ENCODE measurements at places on chromosomes 3 and 15.

- no peak for DNase-seq
Measured at GRCh38 chr3:196489747-196490146, 13.8 kb downstream of the RNF168 start.

DNA sequence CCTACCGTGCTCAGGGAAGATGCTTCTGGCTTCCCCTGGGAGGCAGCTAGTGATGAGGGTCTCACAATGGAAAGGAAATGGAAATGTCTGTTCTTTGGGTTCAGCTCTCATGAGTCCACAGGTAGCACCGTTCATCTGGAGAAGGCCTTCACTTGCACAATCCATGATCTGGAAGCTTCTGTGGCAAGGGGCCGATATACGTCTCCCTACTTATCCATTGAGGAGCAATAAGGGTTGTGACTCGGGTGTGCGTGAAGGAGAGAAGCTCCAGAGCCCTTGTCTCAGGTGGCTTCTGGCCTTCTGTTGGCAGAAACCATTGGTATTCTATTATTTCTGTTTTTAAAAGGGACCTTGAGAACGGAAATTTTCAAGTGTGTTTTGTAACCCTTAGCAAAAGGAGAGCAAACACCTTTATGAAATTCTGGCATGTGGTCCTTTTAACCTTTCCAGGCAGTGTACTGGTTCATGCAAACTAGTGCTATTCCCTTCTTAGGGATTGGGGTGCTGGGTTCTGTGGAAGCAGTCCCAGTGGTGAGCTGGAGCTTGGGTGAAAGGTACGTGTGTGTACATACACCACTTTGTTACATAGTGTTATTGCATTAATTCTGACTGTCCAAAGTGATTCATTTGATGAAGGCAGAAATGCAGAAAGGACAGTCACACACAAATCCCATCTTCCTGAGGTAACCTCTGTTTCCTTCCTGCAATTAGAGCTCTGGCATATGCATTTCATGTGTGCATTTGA, 32.5 kb downstream of the KLF13 start:
- DNase-seq: no peak

DNA sequence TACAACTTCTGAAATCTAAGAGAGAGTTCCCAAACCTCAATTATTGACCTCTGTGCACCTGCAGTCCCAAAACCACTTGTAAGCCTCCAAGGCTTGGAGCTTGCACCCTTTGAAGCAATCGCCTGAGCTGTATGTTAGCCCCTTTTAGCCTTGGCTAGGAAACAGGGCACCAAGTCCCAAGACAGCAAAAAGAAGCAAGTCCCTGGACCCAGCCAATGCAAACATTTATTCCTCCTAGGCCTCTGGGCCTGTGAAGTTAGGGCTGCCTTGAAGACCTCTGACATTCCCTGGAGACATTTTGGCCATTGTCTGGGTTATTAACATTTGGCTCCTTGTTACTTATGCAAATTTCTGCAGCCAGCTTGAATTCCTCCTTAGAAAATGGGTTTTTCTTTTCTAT, 26.9 kb upstream of the ARRDC4 start:
- no peak for DNase-seq

GRCh38 chr3:4834403-4834866, 144.8 kb upstream of the BHLHE40 start:
- DNase-seq: no peak

- DNase-seq: no peak
Measured at GRCh38 chr15:41401904-41402267, 410 bp downstream of the NDUFAF1 start.

GRCh38 chr3:196406811-196407470, 25.3 kb downstream of the UBXN7 start:
- no peak for DNase-seq

DNA sequence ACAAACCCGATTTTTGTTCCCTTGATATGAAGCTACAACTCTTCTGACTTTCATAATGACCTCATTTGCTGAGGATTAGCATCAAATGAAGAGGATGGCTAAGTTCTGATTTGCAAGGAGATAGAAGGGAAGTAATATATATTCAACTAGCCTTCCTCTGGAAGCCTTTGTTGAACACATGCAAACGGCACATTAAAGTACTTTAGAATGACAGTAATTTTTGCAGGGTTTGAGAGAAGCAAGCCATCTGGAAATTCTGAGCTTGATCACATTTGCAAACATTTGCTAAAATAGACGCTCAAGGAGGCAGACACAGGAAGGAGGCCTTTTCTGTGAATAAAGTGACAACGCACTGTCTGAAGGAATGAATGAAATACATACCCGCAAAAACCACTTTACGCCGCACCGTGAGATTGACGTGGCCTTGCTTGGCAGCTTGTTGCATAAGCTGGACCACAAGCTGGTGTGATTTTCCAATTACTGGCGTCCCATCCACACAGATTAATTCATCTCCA, 657.2 kb downstream of the MAGI1 start:
- DNase-seq: no peak

DNA sequence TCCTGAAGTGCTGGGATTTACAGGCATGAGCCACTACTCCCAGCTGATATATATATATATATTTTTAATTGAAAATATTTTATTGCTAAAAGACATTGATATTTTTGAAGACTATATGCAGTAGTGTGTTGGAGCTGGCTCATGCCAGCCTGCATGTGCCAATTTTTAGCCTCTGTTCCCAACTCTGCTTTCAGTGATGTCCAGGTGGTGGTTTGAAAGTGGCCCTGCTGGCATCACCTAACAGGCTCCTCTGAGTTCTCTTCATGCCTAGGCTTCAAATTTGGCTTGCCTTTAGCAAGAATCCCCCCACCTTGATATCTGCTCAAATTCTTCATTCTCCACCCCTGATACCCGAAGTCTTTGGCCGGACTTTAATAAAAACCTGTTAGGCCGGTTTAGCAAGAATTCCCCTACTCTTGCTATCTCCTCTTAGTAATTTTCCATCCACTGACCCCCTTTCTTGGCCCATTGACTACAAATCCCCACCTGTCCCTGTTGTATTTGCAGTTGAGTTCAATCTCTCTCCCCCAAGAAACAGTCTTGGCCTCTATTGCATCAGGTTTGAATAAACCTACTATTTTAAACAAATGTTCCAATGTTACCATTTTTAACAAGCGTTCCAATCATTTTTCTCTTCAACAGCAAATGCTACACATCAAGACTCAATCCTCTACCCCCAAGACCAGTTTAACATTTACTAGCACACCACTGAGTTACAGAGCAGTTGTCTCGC, 23.9 kb upstream of the CTSH start:
- no peak for DNase-seq

DNA sequence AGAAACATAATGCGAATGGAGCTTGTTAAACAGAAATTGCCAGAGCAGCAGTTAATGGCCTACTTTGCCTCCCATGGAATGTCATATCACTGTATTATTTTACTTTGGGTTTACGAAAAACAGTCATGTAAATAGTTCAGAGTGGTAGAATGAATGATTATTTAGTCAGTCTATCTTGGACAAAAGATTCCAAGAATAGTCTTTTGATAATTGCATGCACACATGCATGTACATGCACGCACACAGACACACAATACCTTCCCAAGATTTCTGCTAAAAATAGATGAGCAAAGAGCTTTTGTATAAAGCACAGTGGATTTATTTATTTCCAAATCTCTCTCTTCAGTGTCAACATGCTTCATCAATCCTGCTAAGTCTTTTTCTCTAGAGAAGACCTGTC, 800.7 kb downstream of the DIPK2A start:
- no peak for DNase-seq

- no peak for DNase-seq
Measured at GRCh38 chr3:117118604-117119003, 409.0 kb downstream of the TUSC7 start.

Data from stimulated activated CD8-positive, alpha-beta memory T cell treated with anti-CD3 and anti-CD28 coated beads, Interleukin-15, amount 100 ng/mL, for 24 hours (primary cell).